ENCODE measurements at places on chromosomes 3 and 15. TPM values are rescaled to one million over a fixed set of nuclear protein-coding genes. Genes with fewer than 3 reads are reported as not detected.

Gene WNT5A
- 4.4 TPM for total RNA-seq

Gene EPB42
- total RNA-seq: not detected

Gene PIF1
- total RNA-seq: 7.2 TPM

Gene SLC25A20
- 19.5 TPM for total RNA-seq

Gene EFCAB12
- 0.09 TPM for total RNA-seq

Gene SCG5
- total RNA-seq: 13.7 TPM

Gene HYAL1
- 1.6 TPM for total RNA-seq

Gene GOLGA8Q
- total RNA-seq: 1.3 TPM

Gene GSK3B
- total RNA-seq: 31.1 TPM

Gene PLA2G4E
- total RNA-seq: not detected

Gene ARGFX
- not detected for total RNA-seq

Gene NPAP1
- not detected for total RNA-seq

Gene GABRG3
- not detected for total RNA-seq

Gene ADAMTS7
- total RNA-seq: 3.8 TPM

Gene RGMA
- total RNA-seq: 0.46 TPM

Gene SLC24A5
- total RNA-seq: not detected

Gene EFHB
- total RNA-seq: 0.28 TPM

Gene CXCR6
- total RNA-seq: 0.28 TPM

Data from smooth muscle cell of bladder (primary cell).